Daoy (cell line): ENCODE measurements at places on chromosomes 1 and 21. TPM values are rescaled to one million over a fixed set of nuclear protein-coding genes. Genes with fewer than 3 reads are reported as not detected.
A peak's percentile ranks its signal among the peaks of the same experiment; 100 is the strongest.

The NBPF14 gene
- total RNA-seq = 6.2 and 10.9 TPM in 2 replicates

DNA sequence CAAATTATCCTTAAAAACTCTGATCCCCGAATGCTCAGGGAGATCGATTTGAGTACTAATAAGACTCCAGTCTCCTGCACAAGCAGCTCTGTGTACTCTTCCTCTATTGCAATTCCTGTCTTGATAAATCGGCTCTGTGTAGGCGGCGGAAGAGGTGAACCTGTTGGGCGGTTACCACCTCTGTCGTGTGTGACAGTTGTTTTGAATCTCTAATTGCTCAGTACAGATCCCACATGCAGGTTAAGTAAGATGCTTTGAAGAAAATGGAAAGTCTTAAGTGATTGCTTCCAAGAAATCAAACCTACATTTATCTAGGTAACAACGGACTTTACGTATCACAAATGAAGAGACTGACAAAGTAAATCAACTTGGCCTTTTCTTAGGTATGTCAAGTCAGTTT, 35.5 kb downstream of the COA6 start:
- no peak for DNase-seq

DNA sequence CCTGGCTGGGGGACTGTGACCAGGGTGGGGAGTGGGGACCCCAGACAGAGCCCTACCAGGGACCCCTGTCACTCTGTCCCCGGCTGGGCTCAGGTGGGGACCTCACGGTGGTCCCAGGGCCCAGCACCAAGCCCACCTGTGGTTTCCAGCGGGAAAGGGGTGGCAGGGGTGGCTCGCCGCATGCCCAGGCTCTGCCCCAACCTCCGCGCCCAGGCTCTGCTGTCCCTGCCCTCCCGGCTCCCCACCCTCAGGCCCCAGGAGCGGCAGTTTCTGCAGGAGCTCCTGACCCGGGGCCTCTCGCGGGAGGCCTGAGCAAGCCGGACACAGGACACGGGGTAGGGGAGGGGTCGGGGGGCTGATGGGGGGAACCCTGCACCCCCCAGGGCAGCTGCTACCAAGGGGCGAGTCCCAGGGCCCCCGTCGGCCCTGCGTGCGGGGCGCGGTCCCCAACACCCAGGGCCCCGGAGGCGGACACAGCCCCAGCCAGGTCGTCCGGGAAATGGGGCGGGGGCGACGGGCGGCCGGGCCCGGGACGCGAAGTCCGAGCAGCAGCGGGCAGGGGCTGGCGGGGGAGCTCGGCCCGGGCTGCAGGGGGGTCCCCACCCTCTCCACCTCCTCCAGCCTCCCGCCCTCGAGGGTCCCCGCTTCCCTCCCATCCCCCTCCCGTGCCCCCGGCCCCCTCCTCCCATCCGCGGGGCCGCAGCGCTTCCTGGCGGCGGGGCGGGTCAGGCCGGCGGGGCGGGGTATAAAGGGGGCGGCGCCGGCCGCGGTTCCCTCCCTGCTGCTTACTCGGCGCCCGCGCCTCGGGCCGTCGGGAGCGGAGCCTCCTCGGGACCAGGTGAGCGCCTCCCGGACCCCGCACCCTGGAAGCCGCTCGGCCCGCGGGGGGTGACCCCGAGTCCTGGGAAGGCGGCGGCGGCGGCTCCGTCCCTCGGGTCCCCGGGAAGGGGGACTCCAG, at the start of gene COL6A2:
COL6A2 (plus strand) TSS at position 777 of the 958 bp plus-strand sequence.
- peak; percentile 88 for DNase-seq

DNA sequence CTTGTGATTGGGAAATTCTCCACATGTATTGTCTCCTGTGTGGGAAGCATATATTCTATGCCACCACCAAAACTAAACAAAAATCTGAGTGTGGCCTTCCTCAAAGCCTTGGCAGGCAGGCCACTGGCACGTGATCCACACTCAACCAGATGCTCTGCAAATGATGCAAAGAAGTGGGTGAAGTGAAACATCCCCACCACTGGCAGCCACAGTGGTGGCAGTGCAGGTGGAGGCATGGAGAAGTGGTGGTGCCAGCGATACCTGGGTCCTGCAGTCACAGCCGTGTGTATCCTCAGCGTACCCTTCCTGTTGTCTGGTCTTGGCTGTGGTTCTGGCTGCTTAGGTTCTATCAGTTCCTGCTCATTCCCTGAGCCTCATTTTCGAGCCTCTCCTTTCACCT, 65.2 kb downstream of the PLPPR5 start:
- DNase-seq = no peak

- peak; percentile 13 for DNase-seq
Measured at GRCh38 chr1:63795455-63795854, 21.6 kb downstream of the ROR1 start.

GRCh38 chr1:15134285-15134684, 19.3 kb upstream of the TMEM51 start:
- DNase-seq = no peak
